ENCODE measurements at places on chromosomes 4 and X. TPM values are rescaled to one million over a fixed set of nuclear protein-coding genes. Genes with fewer than 3 reads are reported as not detected.

GRCh38 chr4:144338834-144339233, 198.3 kb upstream of the GYPA start:
- peak overlapping the region; percentile 24 for H3K4me3 ChIP-seq
- H3K4me1 ChIP-seq: peaks cover 20% of the 10 kb centered on the region
- no peaks in the 10 kb centered on the region for H3K36me3 ChIP-seq
- no peaks in the 10 kb centered on the region for H3K27me3 ChIP-seq
- DNase-seq: peak; percentile 2

GRCh38 chr4:2977211-2978088, 14.1 kb downstream of the GRK4 start:
- H3K4me1 ChIP-seq: no peaks in the 10 kb centered on the region
- no peak overlapping the region for H3K4me3 ChIP-seq
- H3K36me3 ChIP-seq: no peaks in the 10 kb centered on the region
- H3K27ac ChIP-seq: no peak overlapping the region
- H3K27me3 ChIP-seq: peaks cover 27% of the 10 kb centered on the region

The RHOXF2 gene
- not detected for total RNA-seq

- no peak overlapping the region for H3K27ac ChIP-seq
- H3K4me3 ChIP-seq: no peak overlapping the region
- DNase-seq: no peak
Observed at GRCh38 chr4:114417214-114417613, 181.4 kb upstream of the UGT8 start.

DNA sequence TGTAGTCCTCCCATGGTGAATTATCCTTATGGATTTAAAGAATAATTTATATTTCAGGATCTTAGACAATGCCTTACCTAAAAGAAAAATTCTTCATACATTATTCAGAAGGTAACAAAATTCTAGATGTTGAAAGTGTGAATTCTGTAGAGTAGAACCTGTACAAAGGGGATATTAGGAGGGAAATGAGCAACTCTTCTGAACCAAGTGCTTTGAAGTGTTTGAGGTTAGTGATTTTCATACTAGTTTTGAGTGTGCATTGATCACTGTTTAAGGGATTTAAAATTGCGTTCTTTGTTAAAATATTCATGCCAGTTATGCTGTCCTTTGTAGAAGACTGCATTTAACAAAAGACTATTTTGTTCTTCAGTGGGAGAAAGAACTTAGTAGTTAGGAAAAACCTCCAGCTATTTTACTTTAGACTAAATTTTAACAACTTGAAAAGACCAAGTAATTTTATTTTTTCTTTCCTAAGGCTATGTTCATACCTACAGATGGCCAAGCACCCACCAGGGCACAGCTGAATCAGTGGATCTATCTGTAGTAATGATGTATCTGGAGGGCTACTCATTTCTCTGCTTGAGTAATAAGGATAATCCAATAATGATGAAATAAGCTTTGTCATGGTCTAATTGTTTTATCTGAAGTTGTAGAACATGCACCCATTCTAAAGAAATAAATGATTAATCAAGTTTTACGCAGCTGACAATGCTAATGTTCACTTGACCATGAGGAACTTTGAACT, 134.3 kb upstream of the RPS6KA6 start:
- H3K36me3 ChIP-seq: no peaks in the 10 kb centered on the region
- H3K4me1 ChIP-seq: no peaks in the 10 kb centered on the region
- no peaks in the 10 kb centered on the region for H3K27me3 ChIP-seq
- no peak overlapping the region for H3K27ac ChIP-seq
- DNase-seq: no peak

- no peaks in the 10 kb centered on the region for H3K36me3 ChIP-seq
- H3K27me3 ChIP-seq: peaks cover 28% of the 10 kb centered on the region
- no peak for DNase-seq
- H3K4me3 ChIP-seq: no peak overlapping the region
- no peaks in the 10 kb centered on the region for H3K4me1 ChIP-seq
Observed at GRCh38 chr4:15395311-15395710, 32.5 kb upstream of the C1QTNF7 start.

DNA sequence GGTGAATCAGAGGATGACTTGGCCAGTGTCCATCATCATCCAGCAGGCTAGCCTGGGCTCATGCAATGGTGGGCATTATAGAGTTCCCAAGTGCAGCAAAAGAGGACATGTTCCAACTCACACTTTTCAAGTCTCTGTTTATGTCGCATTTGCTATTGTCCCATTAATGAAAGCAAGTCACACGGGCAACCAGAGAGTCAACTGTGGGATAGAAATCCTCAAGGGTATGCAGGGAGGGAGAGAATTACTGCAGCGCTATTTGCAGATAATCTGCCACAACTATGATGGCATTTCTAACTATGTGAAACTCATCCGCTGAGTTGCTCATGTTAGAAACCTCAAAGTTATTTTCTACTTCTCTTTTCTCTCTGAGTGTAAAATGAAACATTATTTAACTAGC, 78.5 kb upstream of the TAB3 start:
- no peaks in the 10 kb centered on the region for H3K27me3 ChIP-seq
- DNase-seq: no peak
- no peak overlapping the region for H3K4me3 ChIP-seq
- no peak overlapping the region for H3K27ac ChIP-seq
- peaks cover 8% of the 10 kb centered on the region for H3K4me1 ChIP-seq

- H3K4me1 ChIP-seq: no peaks in the 10 kb centered on the region
- H3K36me3 ChIP-seq: no peaks in the 10 kb centered on the region
- no peak overlapping the region for H3K27ac ChIP-seq
Observed at GRCh38 chrX:68703846-68704245, 56.4 kb downstream of the STARD8 start.

DNA sequence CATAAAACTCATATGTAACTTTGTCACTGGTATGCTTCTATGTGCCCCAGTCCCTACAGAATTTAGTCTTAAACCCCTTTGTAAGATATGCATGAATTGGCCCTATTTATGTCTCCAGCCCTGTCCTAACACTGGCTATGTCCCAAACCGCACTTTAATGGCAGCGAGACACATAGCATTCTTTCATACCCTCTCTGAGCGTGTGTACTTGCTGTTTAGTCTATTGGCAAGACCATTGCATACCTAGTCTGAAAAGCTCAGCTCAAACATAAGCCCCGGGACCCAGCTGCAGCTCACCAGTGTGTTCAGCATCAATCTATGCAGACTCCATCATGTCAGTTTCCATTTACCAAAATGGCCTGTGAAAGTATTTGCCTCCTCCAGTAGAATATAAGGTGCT, 1018.4 kb upstream of the TENM3 start:
- no peak overlapping the region for H3K4me3 ChIP-seq
- no peak overlapping the region for H3K27ac ChIP-seq
- DNase-seq: no peak
- no peaks in the 10 kb centered on the region for H3K27me3 ChIP-seq
- H3K36me3 ChIP-seq: no peaks in the 10 kb centered on the region

The PTCHD1 gene
- 0.07 TPM for total RNA-seq

GRCh38 chr4:76515975-76516843, 81.2 kb downstream of the SHROOM3 start:
- no peak overlapping the region for H3K27ac ChIP-seq
- no peak overlapping the region for H3K4me3 ChIP-seq
- no peak for DNase-seq
- peaks cover 5% of the 10 kb centered on the region for H3K36me3 ChIP-seq

DNA sequence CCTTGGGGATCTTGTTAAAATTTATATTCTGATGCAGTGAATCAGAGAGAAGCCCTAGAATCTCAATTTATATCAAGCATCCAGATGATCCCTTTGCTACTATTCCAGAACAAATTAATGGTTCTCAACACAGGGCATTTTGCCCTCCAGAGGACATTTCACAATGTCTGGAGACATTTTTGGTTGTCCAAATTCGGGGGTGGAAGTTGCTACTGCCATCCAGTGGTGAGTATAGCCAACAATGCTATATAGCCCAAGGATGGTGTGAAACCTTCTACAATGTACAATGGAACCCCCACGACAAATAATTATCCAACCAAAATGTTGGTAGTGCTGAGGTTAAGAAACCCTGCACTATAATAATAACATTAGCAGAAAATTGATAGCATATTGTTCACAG, 2440.0 kb downstream of the PCDH7 start:
- no peak overlapping the region for H3K4me3 ChIP-seq
- no peaks in the 10 kb centered on the region for H3K27me3 ChIP-seq
- H3K36me3 ChIP-seq: no peaks in the 10 kb centered on the region
- no peaks in the 10 kb centered on the region for H3K4me1 ChIP-seq
- DNase-seq: no peak
- no peak overlapping the region for H3K27ac ChIP-seq

DNA sequence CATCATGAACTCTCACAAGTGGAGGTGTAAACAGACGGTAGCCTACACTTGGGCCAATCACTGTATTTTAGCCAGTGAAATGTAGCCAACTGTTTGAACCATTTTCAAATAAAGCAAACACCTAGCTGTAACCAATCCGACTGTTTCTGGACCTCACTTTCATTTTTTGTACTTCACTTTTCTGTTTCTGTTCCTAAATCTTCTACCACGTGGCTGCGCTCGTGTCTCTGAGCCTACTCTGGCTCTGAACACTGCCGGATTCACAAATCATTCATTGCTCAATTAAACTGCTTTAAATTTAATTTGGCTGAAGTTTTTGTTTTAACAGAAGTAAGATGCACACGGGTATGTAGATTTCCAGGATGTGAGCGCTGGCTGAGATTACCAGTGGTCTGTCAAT, 319.1 kb downstream of the RAPGEF2 start:
- no peak for DNase-seq
- no peak overlapping the region for H3K27ac ChIP-seq
- H3K27me3 ChIP-seq: no peaks in the 10 kb centered on the region
- no peaks in the 10 kb centered on the region for H3K36me3 ChIP-seq
- no peak overlapping the region for H3K4me3 ChIP-seq

The SCRG1 gene
- not detected for total RNA-seq

The ATP2B3 gene
- total RNA-seq: not detected

All from Calu3 (cell line).